ENCODE measurements at places on chromosomes 16 and 17.
A peak's percentile ranks its signal among the peaks of the same experiment; 100 is the strongest.

DNA sequence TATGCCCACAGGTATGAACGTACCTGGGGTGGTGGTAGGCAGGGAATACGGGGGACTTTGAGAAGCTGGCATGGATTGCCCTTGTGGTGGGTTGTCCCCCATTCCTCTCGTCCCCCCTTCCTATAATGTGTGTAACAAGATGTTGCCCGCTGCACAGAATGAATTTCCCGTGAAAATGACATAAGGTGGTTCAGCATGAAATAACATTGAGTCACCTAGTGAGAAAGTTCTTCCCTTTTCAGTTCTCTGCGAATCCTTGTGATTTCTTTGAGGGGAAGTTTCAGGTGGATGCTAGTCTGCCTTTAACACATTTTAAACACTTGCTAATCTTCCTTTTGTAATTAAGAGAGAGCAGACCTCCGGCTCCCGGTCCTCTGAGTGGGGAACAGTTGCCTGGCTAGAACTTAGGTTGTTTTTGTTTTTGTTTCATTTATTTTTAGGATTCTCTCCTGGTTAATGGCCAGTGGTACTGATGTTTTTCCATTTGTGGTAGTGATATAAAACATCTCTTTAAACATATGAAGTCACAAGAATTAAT lies 58.9 kb downstream of the RAP1GAP2 start:
- no peak for DNase-seq

DNA sequence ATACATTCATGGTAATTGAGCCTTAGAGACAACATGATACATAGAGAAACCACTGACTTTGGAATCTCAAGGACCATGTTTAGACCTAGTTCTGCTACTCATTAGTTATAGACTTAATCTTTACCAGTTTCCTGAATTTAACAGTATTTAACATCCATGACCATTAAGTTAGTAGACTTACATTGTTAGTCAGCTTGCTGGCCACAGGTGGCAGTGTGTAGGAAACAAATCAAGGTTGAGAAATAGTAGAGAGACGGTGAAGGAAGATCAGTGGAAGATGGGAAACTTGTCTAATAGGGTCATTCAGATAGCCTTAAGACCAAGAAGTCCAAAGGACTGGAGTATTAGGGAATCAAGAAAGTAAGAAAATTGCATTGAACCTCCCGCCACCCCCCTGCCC lies 31.0 kb downstream of the OMG start:
- DNase-seq: no peak

DNA sequence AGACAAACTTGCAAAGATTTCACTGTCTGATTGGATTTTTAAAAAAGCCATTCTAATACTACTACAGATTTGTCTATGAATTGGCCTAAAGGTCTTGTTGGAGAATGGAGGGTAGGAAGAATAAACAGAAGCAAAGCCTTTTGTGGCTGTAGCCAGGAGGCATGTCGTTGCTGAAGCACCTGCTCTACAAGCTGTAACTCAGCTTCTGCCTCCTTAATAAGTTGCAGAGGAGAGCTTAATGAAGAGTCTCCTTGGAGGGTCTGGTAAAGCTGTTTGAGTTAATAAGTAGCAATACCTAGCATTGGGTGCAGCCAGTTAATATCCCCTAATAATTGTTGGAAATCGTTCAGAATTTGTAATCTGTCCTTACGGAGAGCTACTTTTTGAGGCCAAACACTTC lies 10.0 kb upstream of the ZNF689 start:
- no peak for DNase-seq

GRCh38 chr16:75702242-75702641 lies 981 bp upstream of the DUXB start:
- DNase-seq: no peak

GRCh38 chr17:69574257-69575197 lies 160.0 kb downstream of the MAP2K6 start:
- no peak for DNase-seq

DNA sequence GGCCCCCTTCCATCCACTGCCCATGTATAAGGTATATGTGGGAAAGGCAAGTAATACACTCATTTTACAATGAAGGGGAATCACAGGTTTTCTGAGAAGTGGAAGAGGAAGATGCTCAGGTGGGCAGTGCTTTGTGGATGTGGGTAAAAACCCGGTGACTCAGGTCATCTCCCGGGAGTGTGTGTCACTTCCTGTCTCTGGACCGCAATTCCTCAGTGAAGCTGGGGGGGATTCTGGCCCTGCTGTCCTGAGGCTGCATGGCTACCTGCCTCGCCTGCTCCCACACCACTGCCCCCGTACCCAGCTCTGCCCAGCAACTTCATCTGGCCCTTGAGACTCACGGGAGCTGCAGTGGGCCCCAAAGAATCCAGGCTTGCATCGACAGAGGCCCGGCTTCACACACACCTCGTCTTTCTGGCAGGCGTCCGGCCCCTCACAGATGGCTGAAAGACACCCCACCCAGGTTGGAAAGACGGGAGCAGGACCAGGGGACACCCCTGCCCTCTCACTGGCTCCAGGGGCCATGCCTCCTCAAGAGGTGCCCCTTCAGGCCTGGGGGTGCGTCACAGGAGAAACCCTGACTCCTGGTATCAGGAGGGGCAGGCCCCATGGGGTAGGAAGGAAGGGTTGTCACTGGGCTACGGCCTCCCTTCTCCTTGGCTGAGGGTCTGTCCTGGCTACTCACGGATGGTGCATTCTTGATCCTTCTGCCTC lies 882 bp downstream of the SCARF1 start:
- no peak for DNase-seq

GRCh38 chr17:47009759-47010594 lies 30.9 kb upstream of the RPRML start:
- DNase-seq: no peak

DNA sequence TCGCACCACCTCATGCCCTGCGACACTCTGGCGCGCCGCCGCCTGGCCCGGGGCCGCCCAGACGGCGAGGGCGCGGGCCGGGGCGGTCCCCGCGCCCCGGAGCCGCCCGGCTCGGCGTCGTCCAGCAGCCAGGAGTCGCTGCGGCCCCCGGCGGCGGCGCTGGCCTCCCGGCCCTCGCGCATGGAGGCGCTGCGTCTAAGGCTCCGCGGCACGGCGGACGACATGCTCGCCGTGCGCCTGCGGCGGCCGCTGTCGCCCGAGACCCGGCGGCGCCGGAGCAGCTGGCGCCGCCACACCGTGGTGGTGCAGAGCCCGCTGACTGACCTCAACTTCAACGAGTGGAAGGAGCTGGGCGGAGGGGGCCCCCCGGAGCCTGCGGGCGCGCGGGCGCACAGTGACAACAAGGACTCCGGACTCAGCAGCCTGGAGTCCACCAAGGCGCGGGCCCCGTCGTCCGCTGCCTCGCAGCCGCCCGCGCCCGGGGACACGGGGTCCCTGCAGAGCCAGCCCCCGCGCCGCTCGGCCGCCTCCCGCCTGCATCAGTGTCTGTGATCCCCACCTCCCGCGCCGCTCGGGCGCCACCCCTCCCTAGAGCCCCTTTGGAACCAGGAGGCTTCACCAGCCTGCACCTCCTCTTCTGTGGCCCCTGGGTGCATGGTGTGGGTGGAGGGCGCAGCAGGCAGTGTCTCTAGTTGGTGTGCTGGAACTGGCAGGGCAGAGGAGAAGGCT lies 82.3 kb downstream of the ARHGAP23 start:
- DNase-seq: no peak

DNA sequence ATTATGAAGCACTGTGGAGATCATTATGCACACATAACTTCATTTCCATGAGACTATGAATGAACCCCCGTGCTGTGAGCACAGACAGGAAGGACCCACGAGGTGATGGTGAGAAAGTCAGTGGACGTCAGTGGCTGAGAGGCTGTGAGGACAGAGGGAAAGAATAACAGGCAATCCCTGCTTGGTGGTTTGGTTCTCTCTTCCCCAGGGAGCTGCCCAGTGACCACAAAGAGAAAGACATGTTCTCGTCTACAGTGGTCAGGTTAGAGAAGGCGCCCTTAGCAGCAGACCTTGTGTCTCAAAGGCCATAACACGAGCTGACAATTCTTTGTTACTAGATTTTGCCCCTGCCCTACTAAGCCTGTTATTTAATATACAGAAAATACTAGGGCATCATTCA lies 609.2 kb downstream of the TOX3 start:
- DNase-seq: no peak

DNA sequence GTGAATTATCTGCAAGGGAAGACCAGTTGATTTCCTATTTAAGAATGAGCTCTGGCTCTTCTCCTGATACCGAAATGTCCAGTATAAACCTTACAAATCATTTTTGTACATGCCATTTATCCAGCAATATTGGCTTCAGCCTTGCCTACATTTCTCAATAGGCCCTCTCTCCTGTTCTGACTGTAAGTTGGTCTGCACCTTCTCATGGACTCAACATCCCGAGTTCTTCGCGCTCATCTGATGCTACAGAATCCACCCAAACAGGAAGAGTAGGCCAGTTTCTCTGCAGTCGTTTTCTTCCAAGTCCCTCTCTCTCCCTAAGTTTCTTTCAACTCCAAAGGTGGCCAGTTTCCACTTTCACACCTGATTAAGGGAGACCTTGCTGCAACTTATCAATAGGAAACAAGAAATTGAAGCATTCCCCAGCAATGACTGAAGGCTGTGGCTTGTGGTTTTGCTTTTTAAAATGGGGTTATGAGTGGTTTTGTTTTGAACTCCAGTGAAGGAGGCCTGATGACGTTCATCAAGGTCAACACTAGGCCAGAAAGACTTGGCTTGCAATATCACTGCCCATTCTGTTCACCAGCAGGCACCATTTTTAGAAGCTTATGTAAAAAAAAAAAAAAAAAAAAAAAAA lies 383.0 kb downstream of the MAF start:
- no peak for DNase-seq

GRCh38 chr17:50044483-50044882 lies 11.4 kb upstream of the ITGA3 start:
- no peak for DNase-seq

DNA sequence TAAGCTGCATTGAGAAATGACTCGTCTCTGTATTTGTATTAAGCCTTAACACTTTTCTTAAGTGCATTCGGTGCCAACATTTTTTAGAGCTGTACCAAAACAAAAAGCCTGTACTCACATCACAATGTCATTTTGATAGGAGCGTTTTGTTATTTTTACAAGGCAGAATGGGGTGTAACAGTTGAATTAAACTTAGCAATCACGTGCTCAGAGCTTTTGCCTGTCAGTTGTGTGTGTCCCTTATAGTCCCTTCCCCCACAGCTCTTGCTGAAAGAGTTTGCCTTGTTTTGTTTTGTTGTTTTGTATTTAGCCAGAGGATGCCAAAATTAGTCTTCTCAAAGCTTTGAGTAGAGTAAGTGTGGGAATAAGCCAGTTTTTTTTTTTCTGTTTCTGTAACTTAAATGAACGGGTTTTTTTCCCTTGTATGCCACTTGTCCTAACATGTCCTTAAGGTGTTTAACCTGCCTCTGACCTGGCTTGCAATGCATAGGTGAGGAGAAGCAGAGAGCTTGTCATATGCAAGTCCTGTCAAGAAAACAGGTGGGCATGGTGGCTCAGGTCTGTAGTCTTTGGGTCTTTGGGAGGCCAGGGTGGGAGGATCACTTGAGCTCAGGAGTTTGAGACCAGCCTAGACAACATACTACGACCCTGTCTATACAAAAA lies 4.6 kb upstream of the MAPK8IP3 start:
- no peak for DNase-seq

DNA sequence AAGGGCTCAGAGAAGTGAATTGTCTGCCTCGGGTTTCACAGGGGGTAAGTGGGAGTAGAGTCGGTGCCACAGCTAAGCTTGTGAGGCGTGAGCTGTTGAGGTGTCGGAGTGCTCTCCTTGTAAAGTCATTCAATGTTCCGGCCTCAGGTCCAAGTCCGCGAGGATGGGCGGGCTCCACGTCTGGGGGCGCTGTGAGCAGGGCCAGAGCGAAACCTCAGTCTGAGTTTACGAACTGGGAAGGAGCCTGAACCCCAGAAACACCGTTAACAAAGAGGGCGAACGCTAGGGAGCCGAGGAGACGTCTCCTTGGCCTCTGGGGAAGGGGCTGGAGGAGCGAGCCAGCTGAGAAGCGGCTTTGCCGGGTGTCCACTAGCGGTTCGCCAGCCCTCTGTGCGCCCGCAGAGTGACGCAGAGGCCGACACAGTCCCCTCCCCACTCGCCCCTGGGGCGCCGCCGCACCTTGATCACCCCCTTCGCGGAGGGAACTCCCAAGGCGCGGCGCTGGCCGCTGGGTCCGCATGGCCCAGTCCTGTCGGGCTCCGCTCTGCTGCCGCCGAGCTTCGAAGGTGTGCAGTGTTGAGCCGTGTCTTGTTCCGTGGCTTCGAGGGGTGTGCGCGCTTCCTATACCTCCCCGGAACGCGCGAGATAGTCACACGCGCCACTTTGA lies 4.9 kb downstream of the IRX3 start:
- peak; percentile 78 for DNase-seq

DNA sequence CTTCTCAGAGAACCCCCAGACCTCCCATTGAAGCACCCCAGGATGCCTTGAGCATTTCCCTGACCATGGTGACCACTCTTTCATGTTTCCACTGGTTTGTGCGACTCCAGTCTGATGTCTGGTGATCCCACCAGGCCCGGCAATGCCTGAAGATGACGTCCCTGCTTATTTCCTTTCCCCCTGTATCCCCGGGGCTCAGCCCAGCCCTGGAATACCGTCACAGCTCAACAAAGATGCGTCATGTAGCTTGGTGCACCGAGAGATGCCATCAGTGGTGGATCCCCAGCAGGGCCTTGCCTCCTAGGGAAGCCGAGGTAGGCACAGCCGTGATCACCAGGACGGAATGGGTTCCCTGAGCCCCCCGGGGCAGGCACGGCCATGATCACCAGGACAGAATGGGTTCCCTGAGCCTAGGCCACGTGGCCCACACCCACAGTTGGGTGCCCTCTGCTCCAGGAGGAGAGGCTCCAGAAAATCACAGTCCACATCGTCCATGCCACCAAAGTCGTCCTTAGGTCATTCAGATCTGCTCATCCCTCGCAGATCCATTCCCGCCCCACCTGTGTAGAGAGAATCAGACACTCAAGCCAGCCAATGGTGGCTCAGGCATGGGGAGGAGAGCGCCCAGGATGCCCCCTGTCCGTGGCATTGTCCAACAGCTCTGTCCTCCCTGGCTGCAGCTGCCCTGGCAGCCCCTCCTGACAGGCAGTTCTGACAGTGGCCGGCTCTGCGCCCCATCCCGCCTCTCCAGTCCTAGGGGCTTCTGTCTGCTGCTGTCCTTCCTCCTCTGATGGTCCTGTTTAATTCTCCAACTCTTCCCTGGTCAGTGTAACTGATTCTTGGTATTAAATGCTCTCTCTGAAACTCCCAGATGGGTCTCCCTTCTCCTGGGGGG lies 261.1 kb downstream of the RBFOX3 start:
- DNase-seq: no peak
